ENCODE measurements at places on chromosomes 13 and 19.

DNA sequence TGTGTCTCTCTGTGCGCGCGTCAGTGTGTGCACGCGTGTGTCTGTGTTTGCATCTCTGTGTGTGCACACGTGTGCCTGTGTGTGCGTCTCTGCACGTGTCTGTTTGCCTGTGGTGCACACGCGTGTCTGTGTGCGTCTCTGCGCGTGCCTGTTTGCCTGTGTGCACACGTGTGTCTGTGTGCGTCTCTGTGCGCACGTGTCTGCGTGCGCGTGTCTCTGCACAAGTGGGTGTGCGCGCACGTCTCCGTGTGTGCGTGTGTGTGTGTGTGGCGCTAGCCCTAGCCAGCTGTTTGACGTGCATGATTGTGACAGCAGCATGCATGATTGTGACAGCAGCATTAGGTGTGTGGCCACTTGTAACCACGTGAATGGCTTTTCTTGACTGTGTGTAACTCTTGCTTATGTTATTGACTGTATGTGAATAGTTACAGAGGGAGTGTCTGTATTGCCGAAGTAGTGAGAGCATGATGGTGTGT lies 31.1 kb downstream of the ZNF146 start:
- DNase-seq, result no peak

- DNase-seq, result no peak
These were observed 133.9 kb downstream of the DCT start for GRCh38 chr13:94345374-94346195.

- DNase-seq, result no peak
These were observed 5.0 kb downstream of the ANO8 start for GRCh38 chr19:17329366-17330261.

- DNase-seq, result no peak
These were observed 24.7 kb downstream of the URI1 start for GRCh38 chr19:29966588-29967249.

DNA sequence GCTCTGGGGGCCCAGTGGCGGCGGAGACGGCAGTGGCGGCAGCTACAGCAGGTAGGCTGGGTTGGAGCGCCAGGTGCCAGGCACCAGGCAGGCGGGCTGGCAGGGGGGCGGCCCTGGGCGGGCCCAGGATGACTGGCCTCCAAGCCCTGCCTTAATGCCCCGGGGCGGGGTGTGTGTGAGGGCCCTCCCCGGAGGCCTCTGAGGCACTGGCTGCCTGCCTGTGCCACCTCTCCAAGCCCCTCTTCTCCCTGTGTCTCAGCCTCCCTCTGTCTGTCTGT lies at the start of gene KLK11:
KLK11 (minus strand) TSS at position 63 of the 278 bp plus-strand sequence. CDS start 985 bp downstream, outside the sequence.
- no peak for DNase-seq

- no peak for DNase-seq
These were observed 377.0 kb downstream of the OLFM4 start for GRCh38 chr13:53405616-53406015.

DNA sequence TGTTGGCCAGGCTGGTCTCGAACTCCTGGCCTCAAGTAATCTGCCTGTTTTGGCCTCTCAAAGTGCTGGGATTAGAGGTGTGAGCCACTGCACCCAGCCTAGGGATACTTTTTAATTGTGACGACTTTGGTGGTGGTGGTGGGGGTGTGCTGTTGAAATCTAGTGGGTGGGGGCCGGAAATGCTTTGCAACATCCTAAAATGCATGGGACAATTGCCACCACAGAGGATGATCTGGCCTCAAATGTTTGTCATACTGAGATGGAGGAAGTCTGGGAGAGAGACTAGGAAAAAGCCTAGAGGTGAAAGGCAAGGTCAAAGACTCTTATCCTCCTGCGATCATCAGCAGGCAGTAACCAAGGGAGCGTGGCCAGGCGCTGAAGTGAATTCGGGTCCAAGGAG lies 1.4 kb downstream of the NWD1 start:
- no peak for DNase-seq

GRCh38 chr19:40246292-40247073 lies 20.0 kb upstream of the CCNP start:
- DNase-seq, result no peak

DNA sequence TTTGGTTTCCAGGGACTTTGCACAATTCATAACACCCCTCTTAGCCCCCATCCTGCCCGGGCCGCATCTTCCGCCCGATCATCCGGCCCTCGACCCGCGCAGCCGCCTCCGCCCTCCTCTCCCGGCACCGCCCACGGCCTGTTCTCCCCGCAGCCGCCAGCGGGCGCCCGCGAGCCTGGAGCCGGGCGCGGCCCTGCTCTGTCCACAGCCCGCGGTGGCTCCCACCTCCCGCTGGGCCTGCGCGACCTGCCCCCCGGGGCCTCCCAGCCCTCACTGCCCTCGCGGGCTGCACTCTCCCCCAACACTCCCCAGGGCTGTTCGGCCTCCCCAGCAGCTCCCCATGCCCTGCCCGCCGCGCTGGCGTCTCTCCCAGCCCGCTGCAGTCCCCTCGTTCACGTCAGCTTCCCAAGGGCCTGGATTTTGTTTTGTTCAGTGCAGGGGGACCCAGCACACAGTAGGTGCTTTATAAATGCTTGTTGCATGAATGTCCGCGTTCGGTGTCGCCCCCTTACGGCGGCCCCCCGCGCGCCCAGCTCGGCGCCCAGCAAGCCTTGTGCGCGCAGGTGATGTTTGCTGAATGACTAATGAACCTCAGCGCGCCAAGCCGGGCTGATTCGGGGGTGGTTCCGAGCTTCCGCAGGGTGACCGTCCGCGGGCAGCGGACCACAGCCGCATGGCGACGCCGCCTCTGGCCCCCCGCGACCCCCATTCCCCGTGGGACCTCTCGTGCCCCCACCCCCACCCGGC lies 4.6 kb upstream of the APC2 start:
- DNase-seq, result peak; percentile 56

DNA sequence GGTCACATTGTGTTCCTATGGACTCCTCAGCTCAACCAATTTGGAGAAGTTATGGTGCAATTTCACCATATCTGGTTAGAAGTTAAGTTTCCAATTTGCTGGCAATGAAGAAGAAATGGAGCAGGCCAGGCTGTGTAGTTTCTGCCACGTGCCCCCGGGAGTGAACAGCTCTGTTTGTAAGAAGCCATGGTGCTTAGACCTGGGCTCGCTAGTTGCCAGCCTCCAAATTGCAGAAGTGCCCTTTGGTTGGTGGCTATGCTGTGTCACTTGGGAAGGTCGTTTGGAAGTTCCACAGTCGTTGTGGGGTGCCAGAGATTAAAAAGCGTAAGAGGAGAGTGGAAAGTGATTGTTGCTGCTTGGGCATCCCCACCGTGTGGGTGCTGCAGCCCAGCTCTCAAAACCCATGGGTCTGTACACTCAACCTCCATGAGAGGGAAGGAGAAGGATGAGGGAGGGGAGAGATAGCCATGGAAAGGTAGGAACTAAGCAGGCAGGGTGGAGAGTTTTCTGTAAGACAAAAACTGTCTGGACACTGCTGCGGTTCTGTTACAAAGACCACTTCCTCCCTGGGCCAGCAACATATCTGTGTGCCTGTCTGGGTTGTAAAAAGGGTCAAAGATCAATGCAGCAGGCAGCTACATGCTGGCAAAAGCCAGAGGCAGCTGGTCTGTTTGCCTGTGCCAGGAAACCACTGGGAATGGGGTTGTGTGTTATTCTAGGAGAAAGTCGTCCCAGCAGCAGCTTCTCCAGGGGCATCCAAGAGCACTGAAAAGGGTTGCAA lies 10.8 kb downstream of the ALOX5AP start:
- DNase-seq, result no peak

- no peak for DNase-seq
These were observed 9.5 kb downstream of the POU4F1 start for GRCh38 chr13:78593652-78594455.

- DNase-seq, result no peak
These were observed 915.2 kb downstream of the PCDH9 start for GRCh38 chr13:66314911-66315310.

DNA sequence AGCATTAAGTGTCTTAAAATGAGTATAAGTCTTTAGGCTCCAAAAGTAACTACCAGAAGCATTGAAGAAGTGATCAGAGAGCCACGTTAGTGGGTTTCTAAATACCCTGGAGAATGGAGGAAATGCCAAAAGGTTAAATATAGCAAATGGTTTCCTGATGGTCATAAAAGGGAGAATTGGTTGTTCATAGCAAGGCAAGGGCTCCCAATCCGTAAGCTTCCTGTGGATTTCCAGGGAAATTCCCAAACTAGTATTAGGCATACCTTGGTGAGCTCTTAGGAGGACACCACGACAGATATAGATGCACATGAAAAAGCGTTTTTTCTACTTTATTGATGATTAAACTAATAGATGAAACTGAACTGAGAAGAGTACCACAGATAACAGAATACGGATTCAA lies 410.9 kb downstream of the FOXO1 start:
- no peak for DNase-seq

DNA sequence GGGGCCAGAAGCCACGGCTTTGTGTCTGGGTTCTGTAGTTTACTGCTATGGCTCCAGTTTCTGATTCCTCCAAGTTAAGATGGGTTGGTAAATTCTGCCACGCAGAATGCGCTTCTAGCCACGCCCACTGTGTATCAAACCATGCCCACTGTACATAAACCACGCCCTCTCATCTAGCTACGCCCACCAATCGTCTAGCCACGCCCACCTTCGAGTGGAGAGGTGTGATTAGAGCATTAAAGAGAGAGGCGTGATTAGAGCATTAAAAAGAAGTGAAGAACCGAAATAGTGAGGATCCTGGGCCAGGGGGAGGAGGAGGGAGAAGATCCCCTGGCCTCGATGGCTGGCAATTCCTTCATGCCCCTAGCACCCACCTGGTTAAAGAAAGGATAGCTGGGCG lies 43.7 kb upstream of the ADGRE5 start:
- DNase-seq, result no peak
